ENCODE measurements at places on chromosomes 7 and 10.

DNA sequence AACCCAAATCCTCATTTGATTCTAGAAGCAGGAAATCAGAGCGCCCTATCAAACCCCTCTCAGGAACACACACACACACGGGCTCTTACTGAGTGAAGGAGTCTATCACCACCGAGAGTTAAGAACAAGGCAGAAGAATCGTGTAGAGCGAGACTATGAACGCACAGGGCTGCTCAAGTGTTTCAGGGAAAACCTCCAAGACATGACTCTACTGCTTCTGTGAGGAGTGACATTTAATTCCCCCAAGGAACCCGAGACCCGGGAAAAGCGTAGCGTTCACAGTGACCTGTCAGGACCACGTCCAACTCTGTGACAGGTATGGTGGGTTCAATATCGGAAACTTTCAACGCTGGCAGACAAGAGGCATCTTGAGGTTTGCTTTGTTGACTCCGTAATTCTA lies 21.6 kb downstream of the PITRM1 start:
- H3K27me3 ChIP-seq, result no peaks in the 10 kb centered on the region
- no peak overlapping the region for H3K4me3 ChIP-seq
- peaks cover 53% of the 10 kb centered on the region for H3K36me3 ChIP-seq
- no peaks in the 10 kb centered on the region for H3K4me1 ChIP-seq

DNA sequence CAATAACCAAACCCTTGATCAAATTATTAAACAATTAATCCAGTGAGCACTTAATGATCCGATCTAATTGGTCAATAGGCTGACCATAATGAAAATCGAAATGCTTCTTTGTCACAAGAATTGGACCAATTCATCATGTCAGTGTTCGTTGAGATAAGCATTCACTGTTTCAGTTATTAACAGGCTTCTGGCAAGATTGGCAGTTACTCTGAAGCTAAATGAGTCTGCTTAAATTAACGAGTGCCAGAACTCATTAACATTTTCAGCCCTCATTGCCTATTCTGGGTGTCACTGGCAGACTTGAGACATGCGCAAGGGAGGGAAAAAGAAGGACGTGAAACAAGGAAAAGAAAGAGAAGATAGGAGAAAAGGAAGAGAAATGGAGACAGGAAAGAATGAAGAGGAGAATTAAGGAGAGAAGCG lies 30.7 kb upstream of the SLC26A3 start:
- no peak overlapping the region for H3K27ac ChIP-seq
- H3K4me1 ChIP-seq, result no peaks in the 10 kb centered on the region
- no peak overlapping the region for H3K4me3 ChIP-seq
- no peaks in the 10 kb centered on the region for H3K36me3 ChIP-seq
- peaks cover 16% of the 10 kb centered on the region for H3K27me3 ChIP-seq
- no peak for DNase-seq

DNA sequence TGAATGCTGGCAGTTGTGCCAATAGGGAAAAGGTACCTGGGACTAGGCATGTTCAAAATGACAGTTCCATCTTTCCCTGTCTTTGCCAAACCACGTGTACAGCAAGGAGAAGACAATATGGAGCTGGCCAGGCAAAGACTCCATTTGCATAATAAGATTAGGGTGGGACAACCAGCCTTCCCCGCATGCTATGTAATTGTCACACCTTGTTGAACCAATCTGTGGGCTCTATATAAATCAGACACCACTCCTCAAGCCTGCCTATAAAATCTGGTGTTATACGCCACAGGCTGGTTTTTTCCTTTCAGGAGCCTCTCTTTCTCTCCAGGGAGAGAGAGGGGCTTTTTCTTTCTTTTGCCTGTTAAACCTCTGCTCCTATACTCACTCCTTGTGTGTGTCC lies 11.0 kb upstream of the NUB1 start:
- H3K4me1 ChIP-seq, result no peaks in the 10 kb centered on the region
- H3K27ac ChIP-seq, result no peak overlapping the region
- DNase-seq, result no peak

- no peaks in the 10 kb centered on the region for H3K36me3 ChIP-seq
- no peak overlapping the region for H3K4me3 ChIP-seq
- peaks cover 7% of the 10 kb centered on the region for H3K4me1 ChIP-seq
- no peak for DNase-seq
- no peak overlapping the region for H3K27ac ChIP-seq
These were observed 754.8 kb downstream of the KCNMA1 start for GRCh38 chr10:76882796-76883195.

GRCh38 chr7:11830582-11831155 lies 1.3 kb downstream of the THSD7A start:
- H3K4me1 ChIP-seq, result no peaks in the 10 kb centered on the region
- no peaks in the 10 kb centered on the region for H3K36me3 ChIP-seq
- no peak overlapping the region for H3K4me3 ChIP-seq
- DNase-seq, result no peak
- H3K27ac ChIP-seq, result no peak overlapping the region

DNA sequence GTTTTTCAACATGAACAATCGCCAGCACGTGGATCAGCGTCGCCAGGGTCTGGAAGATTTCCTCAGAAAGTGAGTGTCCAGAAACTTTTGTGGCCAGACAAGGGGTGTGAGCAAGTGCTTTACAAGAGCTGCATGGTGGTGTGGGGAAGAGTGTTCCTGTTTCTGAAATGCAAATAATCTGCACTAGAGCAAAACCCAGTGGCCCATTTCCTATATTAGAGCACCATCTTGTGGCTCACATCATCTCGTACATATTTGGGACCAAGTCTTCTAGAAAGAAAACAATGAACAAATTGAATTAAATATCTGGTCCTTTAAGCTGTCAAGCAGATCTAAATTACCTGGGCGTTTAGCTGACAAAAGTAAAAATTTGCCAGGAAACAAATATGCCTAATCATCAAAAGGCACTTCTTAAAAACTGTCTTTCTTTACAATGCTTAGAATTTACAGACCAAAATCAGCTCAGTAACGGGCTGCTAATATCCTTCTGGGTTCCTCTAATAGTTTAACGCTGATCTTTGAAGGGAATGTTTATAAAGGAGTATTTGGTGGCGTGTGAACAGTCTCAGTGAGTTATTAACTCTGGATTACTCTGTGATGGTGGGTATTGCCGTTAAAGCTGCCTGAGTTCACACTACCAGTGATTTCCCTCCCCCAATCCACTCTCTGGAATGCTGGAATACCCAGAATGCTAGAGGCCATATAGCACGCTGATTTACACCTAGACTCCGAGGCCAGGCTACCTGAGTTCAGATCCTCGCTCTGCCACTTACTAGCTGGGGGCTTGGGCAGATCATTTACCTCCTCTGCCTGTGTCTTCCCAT lies 73.6 kb downstream of the SNX10 start:
- peak; percentile 71 for DNase-seq
- no peak overlapping the region for H3K4me3 ChIP-seq
- H3K36me3 ChIP-seq, result peaks cover 30% of the 10 kb centered on the region
- H3K27ac ChIP-seq, result peak overlapping the region; percentile 48
- H3K27me3 ChIP-seq, result no peaks in the 10 kb centered on the region

DNA sequence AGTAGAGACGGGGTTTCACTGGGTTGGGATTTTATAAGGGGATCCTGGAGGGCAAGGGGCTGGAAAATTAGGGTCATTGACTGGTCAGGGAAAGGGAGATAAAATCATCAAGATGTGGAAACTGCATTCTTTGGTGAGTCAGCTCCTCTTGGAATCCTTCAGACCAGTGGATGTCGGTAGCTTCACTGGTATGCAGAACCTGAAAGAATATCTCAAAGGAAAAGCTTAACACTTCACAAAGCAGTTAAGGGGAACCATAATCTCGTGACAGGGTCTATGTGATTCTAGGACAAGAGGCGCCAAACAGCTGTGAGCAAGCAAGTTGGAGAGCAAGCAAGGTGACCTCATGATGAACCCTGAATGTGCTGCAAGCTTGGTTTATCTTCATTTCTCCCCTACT lies 634.7 kb upstream of the AUTS2 start:
- H3K27ac ChIP-seq, result no peak overlapping the region
- H3K4me3 ChIP-seq, result no peak overlapping the region
- H3K36me3 ChIP-seq, result no peaks in the 10 kb centered on the region
- no peak for DNase-seq
- H3K4me1 ChIP-seq, result no peaks in the 10 kb centered on the region

DNA sequence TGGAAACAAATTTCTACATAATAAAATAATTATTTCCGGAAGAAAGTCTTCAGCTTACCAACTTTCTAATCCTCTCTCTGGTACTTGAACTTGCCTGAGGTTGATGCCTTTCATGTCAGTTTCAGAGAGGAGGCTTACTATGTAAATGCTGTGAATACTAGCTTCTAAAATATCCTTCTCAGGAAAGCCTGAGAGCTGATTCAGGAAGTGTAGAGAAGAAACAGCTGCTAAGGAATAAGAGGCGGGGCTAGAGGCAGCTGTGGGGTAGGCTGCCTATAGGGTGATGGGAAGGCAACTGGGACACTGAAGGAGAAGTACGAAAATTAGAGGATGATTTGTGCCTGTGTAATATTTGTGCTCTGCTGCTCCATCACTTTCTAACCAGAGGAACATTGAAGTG lies 69.3 kb downstream of the AVL9 start:
- no peaks in the 10 kb centered on the region for H3K27me3 ChIP-seq
- no peak overlapping the region for H3K4me3 ChIP-seq

DNA sequence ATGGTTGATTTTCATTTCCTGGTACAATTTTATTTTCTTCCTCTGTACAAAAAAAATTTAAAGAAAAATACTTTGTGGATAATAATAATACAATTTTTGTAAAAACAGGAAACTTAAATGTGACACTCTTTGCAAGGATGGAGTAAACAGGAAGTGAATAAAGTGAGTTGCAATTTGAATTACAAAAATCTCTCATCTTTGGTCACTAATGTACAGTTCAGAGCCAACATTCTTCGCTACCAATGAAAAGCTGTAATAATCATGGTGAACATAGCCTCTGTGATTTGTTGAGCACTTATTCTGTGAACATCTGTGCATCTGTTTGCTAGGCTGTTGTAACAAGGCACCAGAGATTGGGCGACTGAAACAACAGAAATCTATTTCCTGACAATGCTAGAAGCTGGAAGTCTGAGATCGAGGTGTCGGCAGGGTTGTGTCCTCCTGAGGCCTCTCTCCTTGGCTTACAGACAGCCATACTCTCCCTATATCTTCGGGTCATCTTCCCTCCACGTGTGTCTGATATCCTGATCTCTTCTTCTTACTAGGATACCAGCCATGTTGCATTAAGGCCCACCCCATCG lies 295.3 kb upstream of the KLF6 start:
- H3K27ac ChIP-seq, result peak overlapping the region; percentile 82
- H3K36me3 ChIP-seq, result peaks cover 14% of the 10 kb centered on the region
- peaks cover 38% of the 10 kb centered on the region for H3K4me1 ChIP-seq
- no peak for DNase-seq
- H3K27me3 ChIP-seq, result no peaks in the 10 kb centered on the region

DNA sequence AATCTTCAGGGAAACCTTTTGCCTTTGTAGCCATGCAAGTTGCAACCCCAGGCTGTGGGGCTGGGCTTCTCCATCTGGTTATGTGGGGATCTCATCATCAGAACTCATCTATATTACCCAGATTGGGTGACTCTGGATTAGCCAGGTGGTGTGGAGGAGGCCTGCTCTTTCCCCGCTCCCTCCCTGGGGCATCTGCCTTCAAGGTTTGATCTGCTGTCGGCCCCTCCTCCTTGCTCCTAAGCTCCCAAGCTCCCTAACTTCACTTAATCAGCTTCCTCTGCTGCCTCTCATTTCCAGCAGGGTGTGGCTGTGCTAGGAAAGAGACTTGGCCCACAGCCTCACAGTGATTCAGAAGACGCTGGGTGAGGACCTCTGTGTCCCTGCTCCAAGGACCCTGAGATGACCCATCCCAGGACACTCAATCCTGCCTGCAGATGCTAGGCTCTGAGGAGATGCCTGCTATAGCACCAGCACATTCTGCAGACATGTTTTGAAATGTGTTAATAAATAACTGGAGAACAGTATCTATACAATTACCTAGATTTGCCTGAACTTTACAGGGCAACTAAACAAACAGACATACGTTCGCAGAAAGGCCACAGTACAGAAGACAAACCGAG lies 392.1 kb upstream of the PODXL start:
- H3K36me3 ChIP-seq, result no peaks in the 10 kb centered on the region
- H3K4me3 ChIP-seq, result no peak overlapping the region
- H3K27ac ChIP-seq, result no peak overlapping the region
- no peaks in the 10 kb centered on the region for H3K4me1 ChIP-seq
- DNase-seq, result no peak

DNA sequence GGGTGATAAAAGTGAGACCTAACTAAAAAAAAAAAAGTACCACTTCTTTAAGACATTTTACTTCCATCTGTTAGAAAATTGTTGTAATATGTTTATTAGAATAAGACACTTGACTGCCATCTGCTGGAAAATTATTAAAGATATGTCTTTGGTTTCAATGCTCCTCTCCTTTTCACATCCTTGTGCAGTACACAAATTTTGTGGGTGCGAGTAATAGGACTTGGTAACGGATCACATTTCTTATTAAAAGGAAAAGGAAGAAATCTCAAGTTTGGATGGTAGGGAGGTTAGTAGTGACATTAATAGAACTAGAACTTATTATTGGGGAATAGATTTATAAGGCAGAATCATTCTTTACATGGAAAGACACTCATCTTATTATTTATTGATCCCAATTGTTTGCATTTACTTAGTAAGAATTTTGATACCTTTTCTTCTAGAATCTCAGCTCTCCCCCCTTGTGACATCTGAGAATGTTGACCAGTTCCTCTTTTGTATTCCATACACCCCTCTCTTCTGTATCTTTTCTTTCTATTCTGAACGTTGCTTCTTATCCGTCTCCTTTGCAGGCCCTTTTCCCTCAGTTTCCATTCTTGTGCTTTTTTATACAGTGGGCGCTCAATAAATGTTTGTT lies 43.0 kb upstream of the RPA3 start:
- peaks cover 28% of the 10 kb centered on the region for H3K4me1 ChIP-seq
- no peaks in the 10 kb centered on the region for H3K27me3 ChIP-seq
- H3K4me3 ChIP-seq, result peak overlapping the region; percentile 83
- no peaks in the 10 kb centered on the region for H3K36me3 ChIP-seq
- peak overlapping the region; percentile 90 for H3K27ac ChIP-seq
- DNase-seq, result no peak

DNA sequence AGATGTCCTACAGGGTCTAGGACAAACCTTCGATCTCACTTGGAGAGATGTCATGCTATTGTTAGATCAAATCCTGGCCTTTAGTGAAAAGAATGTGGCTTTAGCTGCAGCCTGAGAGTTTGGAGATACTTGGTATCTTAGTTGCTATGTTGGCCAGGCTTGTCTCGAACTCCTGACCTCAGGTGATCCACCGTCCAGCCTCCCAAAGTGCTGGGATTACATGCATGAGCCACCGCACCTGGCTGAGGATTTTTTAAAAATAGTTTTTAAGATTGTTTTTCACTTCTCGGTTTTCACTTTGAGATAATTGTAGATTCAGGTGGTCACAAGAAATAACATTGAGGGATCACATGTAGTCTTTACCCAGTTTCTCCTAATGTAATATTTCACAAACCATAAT lies 738.3 kb upstream of the POM121L12 start:
- H3K36me3 ChIP-seq, result no peaks in the 10 kb centered on the region
- DNase-seq, result no peak
- no peaks in the 10 kb centered on the region for H3K27me3 ChIP-seq
- no peaks in the 10 kb centered on the region for H3K4me1 ChIP-seq
- no peak overlapping the region for H3K4me3 ChIP-seq
